Activated T-helper 9 cell treated with anti-CD3 and anti-CD28 coated beads, Interleukin-2, amount 50 U/mL, for 16 hours (primary cell): ENCODE measurements at places on chromosomes 7 and 10.

DNA sequence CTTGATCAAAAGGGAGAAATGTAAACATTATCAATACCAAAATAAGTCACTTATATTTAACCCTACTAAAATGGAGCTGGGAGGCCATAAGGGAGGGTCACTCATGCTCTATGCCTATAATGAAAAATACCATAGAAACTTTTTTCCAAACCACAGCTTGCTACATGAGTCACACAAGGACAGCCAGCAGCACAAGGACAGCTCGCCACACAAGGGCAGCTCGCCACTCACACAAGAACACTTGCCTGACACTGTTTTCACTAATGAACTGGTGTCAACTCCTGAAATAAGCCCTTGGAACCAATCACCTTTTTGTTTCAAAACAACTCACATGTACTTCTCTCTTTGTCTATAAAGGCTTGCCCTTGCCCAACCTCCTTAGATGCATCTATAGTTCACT lies 43.3 kb downstream of the FRMPD2 start:
- DNase-seq = no peak

- DNase-seq = no peak
Measured at GRCh38 chr7:50268990-50269389, 35.5 kb upstream of the IKZF1 start.

DNA sequence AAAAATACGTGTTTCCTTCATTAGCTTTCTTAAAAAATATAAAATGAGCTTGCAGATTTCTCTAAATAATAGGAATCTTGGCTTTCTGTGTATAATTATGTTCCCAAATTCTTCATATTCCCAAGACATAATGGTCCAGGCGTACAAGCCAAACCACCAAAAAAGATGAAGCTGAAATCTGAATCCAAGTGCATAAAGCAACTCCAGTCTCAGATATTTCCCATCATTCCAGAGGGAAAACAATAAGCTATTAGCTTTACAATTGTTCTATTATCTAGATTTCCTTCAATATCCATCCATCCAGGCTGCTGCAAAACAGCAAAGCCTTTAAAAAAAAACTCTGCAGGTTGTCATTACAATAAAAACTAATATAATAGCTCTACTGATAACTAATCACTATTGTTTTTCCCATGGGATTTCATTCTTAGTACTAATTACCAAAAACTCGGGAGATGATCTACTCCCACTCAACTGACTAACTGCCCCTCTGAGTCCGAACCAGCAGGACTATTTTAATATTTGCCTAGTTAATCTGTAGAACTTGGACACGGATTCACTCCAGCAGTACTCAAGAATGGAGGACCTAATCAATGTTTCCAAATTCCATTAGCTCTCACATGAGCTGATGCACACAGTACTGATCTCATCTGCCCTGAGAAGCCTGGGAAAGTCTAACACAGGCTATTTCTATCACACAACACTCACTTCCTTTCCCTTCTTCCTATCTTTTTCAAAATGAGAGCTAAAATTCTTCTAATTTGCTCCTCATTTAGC lies 108.9 kb upstream of the ASAH2 start:
- DNase-seq = no peak

DNA sequence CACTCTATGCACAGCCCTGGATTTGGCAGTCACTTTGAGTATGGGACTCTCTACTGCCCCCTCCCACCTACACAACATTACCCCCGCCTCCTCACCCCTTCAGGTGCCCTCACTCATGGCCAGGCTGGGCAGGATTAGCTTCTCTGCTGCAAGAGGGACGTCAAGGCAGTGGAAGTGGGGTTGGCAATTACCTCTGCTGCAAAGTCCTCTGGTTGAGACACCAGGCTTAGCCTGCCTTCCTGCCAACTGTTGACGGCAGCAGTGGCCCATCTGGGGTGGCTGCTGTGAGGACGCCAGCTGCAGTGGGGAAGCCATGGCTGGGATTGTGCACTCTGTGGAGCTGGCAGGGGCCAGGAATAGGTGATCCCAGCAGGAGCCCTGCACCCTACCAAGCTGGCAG lies 26.7 kb downstream of the SVIL start:
- DNase-seq = no peak

DNA sequence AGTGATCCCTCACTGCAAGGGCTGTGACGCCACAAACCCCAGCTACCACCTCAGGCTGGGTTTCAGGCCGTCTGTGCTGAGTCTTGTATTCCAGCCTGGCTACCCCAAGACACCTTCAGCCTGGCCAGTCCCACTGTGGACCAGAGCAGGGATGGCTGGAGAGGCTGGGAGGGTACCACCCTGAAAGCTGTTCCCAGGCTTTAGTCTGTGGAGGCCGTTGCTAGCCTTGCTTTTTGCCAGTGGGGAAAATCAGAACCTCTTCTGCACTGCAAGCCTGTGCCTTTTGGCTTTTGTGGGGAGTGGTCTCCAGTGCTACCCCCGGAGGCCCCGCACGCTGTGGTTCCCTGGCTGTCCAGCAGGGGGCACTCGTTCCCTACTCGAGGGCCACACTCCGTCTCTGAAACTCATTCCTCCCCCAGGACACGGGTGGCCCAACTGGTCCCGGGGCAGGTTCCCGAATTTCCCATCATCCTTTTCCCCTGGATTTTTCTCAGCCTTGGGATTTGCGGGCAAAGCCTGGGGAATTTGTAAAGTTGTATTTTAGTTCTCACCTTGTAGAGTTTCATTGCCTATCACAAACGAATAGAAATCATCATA lies 128.4 kb upstream of the BTBD16 start:
- no peak for DNase-seq
